ENCODE measurements at places on chromosomes 3 and 15. TPM values are rescaled to one million over a fixed set of nuclear protein-coding genes. Genes with fewer than 3 reads are reported as not detected.

GRCh38 chr3:171044835-171045793, 18.6 kb upstream of the SLC2A2 start:
- no peaks in the 10 kb centered on the region for H3K36me3 ChIP-seq
- no peak overlapping the region for H3K27ac ChIP-seq
- H3K27me3 ChIP-seq = no peaks in the 10 kb centered on the region
- H3K4me3 ChIP-seq = no peak overlapping the region

DNA sequence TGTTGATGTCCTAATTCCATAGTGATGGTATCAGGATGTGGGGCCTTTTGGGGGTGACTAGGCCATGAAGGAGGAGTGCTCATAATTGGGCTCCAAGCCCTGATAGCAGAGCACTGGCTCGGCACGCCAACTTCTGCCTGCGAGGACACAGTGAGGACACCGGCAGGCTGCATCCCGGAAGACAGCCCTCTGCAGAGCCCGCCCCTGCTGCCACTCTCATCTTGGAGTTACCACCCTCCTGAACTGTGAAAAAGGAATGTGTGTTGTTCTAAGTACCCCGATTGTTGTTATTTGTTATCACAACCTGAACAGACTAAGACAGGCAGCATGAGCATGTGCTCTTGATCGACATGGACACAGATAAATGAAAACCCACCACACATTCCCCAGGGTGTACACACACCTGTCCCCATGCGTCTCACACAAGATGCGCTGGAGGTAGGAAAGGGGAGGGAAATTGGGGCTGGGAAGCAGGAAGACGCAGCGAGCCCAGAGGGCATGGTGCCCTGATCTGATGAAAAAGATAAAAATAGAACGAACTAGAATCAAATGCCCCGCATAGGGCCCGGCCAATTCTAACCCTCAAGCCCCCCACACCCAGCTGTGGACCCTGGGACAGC, 40.1 kb downstream of the RPN1 start:
- peaks cover 2% of the 10 kb centered on the region for H3K4me1 ChIP-seq
- H3K27ac ChIP-seq = no peak overlapping the region
- DNase-seq = no peak

GRCh38 chr15:80593486-80594030, 101.6 kb upstream of the ABHD17C start:
- H3K36me3 ChIP-seq = peaks cover 18% of the 10 kb centered on the region
- peaks cover 4% of the 10 kb centered on the region for H3K4me1 ChIP-seq
- H3K4me3 ChIP-seq = no peak overlapping the region
- H3K27ac ChIP-seq = no peak overlapping the region

GRCh38 chr15:78205856-78206255, 28.5 kb downstream of the ACSBG1 start:
- H3K36me3 ChIP-seq = no peaks in the 10 kb centered on the region
- no peak for DNase-seq
- no peak overlapping the region for H3K27ac ChIP-seq
- H3K27me3 ChIP-seq = peaks cover 5% of the 10 kb centered on the region

GRCh38 chr15:65336493-65337435, 32.3 kb downstream of the RNU5B-1 start:
- H3K4me1 ChIP-seq = no peaks in the 10 kb centered on the region
- peak; percentile 59 for DNase-seq
- H3K27ac ChIP-seq = no peak overlapping the region
- H3K4me3 ChIP-seq = no peak overlapping the region
- H3K27me3 ChIP-seq = peaks cover 16% of the 10 kb centered on the region
- no peaks in the 10 kb centered on the region for H3K36me3 ChIP-seq

DNA sequence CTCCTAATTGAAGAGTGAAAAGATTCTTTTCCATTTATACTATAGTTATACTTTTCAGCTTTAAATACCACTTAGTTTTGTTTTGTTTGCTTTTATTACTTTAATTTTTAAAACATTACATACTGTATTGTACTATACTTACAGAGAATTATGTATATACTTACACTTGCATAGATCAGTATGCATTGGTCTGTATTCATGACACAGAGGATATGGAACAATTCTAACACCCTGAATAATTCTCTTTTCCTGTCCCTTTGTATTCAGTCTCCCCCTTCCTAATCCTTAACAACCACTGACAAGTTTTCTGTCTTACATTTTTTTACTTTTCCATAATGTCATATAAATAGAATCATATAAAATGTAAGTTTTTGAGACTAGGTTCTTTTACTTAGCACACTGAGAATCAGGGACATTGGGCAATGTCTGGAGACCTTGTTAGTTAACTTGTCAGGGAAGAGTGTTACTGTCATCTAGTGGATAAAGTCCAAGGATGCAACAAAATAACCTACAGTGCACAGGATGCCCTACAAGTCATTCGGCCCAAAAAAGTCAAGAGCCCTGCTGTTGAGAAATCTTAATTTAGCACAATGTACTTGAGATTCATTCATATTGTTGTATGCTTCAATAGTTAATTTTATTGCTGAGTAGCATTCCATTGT, 95.7 kb upstream of the MCTP2 start:
- no peaks in the 10 kb centered on the region for H3K36me3 ChIP-seq
- peaks cover 35% of the 10 kb centered on the region for H3K27me3 ChIP-seq
- no peak overlapping the region for H3K4me3 ChIP-seq
- peaks cover 6% of the 10 kb centered on the region for H3K4me1 ChIP-seq
- DNase-seq = no peak

GRCh38 chr15:58243070-58243469, 104.9 kb downstream of the AQP9 start:
- no peak overlapping the region for H3K4me3 ChIP-seq
- H3K27ac ChIP-seq = no peak overlapping the region
- no peak for DNase-seq

- peaks cover 19% of the 10 kb centered on the region for H3K4me1 ChIP-seq
- H3K27ac ChIP-seq = no peak overlapping the region
- no peak for DNase-seq
- no peak overlapping the region for H3K4me3 ChIP-seq
Measured at GRCh38 chr3:44048196-44048924, 193.3 kb upstream of the TOPAZ1 start.

GRCh38 chr15:70059476-70060213, 38.1 kb downstream of the TLE3 start:
- H3K27ac ChIP-seq = no peak overlapping the region
- peaks cover 44% of the 10 kb centered on the region for H3K36me3 ChIP-seq
- H3K4me1 ChIP-seq = peaks cover 27% of the 10 kb centered on the region
- H3K27me3 ChIP-seq = no peaks in the 10 kb centered on the region

GRCh38 chr15:46961795-46962194, 755.5 kb upstream of the SEMA6D start:
- H3K36me3 ChIP-seq = no peaks in the 10 kb centered on the region
- no peaks in the 10 kb centered on the region for H3K4me1 ChIP-seq
- H3K27ac ChIP-seq = no peak overlapping the region

GRCh38 chr3:20100151-20100550, 59.9 kb downstream of the KAT2B start:
- no peak for DNase-seq
- no peak overlapping the region for H3K27ac ChIP-seq
- H3K27me3 ChIP-seq = no peaks in the 10 kb centered on the region
- peaks cover 33% of the 10 kb centered on the region for H3K4me1 ChIP-seq

- no peaks in the 10 kb centered on the region for H3K4me1 ChIP-seq
- peaks cover 3% of the 10 kb centered on the region for H3K27me3 ChIP-seq
- no peaks in the 10 kb centered on the region for H3K36me3 ChIP-seq
- no peak for DNase-seq
- H3K27ac ChIP-seq = no peak overlapping the region
- no peak overlapping the region for H3K4me3 ChIP-seq
Measured at GRCh38 chr15:88177451-88177850, 79.1 kb downstream of the NTRK3 start.

DNA sequence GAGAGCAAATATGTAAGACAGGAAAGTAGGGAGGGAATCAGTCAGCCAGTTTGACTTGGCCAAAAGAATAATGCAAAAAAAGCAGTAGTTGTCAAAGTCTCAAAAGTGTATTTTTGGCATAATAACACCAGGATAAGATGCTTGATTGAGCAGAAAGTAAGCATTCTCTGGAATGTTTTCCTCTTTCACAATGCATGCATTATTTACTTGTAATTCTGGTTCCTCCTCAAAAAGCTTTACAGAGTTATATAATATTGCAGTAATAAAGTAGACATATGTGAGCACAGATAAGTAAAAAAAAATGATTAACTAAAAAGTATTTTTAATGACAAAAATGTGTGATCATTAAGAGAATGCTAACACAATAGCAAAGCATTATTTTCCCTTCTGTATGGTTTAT, 285.9 kb upstream of the BCHE start:
- no peaks in the 10 kb centered on the region for H3K36me3 ChIP-seq
- DNase-seq = no peak
- H3K4me3 ChIP-seq = no peak overlapping the region
- H3K4me1 ChIP-seq = no peaks in the 10 kb centered on the region
- H3K27ac ChIP-seq = no peak overlapping the region

DNA sequence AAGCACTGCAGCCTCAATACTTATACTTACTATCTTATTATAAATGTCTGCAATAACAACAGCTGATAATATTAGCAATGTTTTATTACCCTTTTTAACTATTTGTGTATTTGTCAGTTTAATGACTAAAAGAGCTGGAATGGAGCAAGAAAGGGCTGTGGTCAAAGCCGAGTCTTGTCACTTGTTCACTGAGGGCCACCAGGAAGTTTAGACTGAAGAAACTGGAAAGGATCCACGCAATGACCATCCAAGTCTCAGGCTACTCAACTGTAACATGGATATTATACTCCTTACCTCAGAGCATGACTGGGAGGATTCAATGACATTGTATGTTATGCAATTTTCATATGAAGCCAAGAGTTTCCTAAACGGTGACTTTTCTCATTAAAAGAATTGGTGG, 90.4 kb downstream of the TJP1 start:
- DNase-seq = no peak
- H3K4me3 ChIP-seq = no peak overlapping the region
- H3K27me3 ChIP-seq = no peaks in the 10 kb centered on the region
- H3K27ac ChIP-seq = no peak overlapping the region
- peaks cover 40% of the 10 kb centered on the region for H3K36me3 ChIP-seq

GRCh38 chr15:27683121-27683520, 416.0 kb downstream of the OCA2 start:
- H3K27me3 ChIP-seq = no peaks in the 10 kb centered on the region
- DNase-seq = no peak
- peaks cover 38% of the 10 kb centered on the region for H3K4me1 ChIP-seq
- H3K4me3 ChIP-seq = no peak overlapping the region
- H3K36me3 ChIP-seq = no peaks in the 10 kb centered on the region

GRCh38 chr3:158652463-158652862, 8.1 kb downstream of the GFM1 start:
- no peak overlapping the region for H3K27ac ChIP-seq
- H3K27me3 ChIP-seq = no peaks in the 10 kb centered on the region
- no peaks in the 10 kb centered on the region for H3K4me1 ChIP-seq
- DNase-seq = no peak

GRCh38 chr3:124768812-124769211, 38.6 kb downstream of the UMPS start:
- peaks cover 47% of the 10 kb centered on the region for H3K36me3 ChIP-seq
- no peak overlapping the region for H3K4me3 ChIP-seq
- H3K27ac ChIP-seq = no peak overlapping the region

GRCh38 chr15:75145027-75145841, 56.4 kb upstream of the C15orf39 start:
- DNase-seq = no peak
- no peak overlapping the region for H3K4me3 ChIP-seq
- no peaks in the 10 kb centered on the region for H3K27me3 ChIP-seq
- H3K27ac ChIP-seq = no peak overlapping the region

DNA sequence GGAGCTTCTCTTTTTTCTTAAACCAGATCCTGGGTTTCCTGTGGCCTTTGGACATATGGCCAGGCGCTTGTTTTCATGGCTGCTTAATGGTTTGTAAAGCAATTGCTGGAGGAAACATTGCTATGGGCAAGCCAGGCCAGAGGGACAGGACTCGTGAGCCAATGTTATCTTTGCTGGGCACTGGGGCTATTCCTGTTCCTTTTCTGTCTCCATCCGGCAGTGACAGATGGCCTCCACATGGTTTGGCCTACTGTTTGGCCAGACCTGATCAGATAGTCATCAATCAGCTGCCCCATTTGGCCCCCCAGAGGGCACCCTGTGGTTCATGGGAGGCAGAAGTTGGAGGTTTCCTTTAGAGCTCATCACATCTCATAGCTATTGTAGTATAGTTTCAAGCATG, 326.1 kb upstream of the ROPN1 start:
- no peak overlapping the region for H3K27ac ChIP-seq
- peaks cover 8% of the 10 kb centered on the region for H3K4me1 ChIP-seq
- H3K4me3 ChIP-seq = no peak overlapping the region
- H3K27me3 ChIP-seq = no peaks in the 10 kb centered on the region
- no peak for DNase-seq

- no peaks in the 10 kb centered on the region for H3K36me3 ChIP-seq
- H3K4me3 ChIP-seq = peak overlapping the region; percentile 93
- H3K27me3 ChIP-seq = no peaks in the 10 kb centered on the region
- DNase-seq = no peak
- H3K4me1 ChIP-seq = peaks cover 52% of the 10 kb centered on the region
Measured at GRCh38 chr15:64096668-64097384, 1.0 kb downstream of the SNX1 start.

DNA sequence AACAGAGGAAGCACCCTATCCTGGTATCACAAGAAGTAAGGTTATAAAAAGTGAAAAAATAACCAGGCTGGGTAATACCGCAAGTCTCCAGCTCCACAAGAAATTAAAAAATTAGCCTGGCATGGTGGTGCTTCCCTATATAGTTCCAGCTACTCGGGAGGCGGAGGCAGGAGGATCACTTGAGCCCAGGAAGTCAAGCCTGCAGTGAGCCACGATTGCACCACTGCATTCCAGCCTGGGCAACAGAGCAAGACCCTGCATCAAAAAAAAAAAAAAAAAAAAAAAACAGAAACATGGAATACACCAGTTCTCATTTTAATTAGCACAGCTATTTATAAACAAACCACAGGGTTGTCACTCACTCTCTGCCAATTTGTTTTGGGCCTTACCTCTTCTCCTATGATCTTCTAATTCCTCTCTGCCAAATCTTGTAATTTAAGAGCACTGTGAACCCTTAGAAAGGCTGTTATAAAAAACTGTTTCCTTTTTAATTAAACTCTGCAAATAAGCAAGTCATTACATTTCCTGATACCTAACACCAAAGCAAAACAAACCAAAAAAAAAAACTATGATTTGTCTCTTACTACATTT, 22.6 kb downstream of the DCUN1D1 start:
- H3K4me3 ChIP-seq = no peak overlapping the region
- peaks cover 13% of the 10 kb centered on the region for H3K36me3 ChIP-seq
- H3K4me1 ChIP-seq = peaks cover 13% of the 10 kb centered on the region
- H3K27ac ChIP-seq = no peak overlapping the region
- DNase-seq = no peak

EAF1 gene
- total RNA-seq = 18.4 TPM

GOLGA8O gene
- 2.5 TPM for total RNA-seq

PARL gene
- 39.2 TPM for total RNA-seq

TM6SF1 gene
- total RNA-seq = 22.3 TPM

GPR62 gene
- total RNA-seq = 0.19 TPM

SHC4 gene
- 61.8 TPM for total RNA-seq

COPG1 gene
- total RNA-seq = 342 TPM

TTLL13 gene
- not detected for total RNA-seq

LRRN1 gene
- 2.2 TPM for total RNA-seq

MCF2L2 gene
- 2.6 TPM for total RNA-seq

ANKRD34C gene
- 0.07 TPM for total RNA-seq

MST1R gene
- total RNA-seq = 0.55 TPM

SPSB4 gene
- 2.7 TPM for total RNA-seq

WDR72 gene
- total RNA-seq = not detected

CLSTN2 gene
- total RNA-seq = 63.7 TPM

SPPL2A gene
- 115 TPM for total RNA-seq

CHMP2B gene
- 36.0 TPM for total RNA-seq
